ENCODE measurements at places on chromosomes 12 and 14. TPM values are rescaled to one million over a fixed set of nuclear protein-coding genes. Genes with fewer than 3 reads are reported as not detected.

The CLEC9A gene
- total RNA-seq, result not detected

The CRIP2 gene
- 159 TPM for total RNA-seq

The PA2G4 gene
- 247 TPM for total RNA-seq

The TAS2R50 gene
- 0.75 TPM for total RNA-seq

The DBX2 gene
- total RNA-seq, result not detected

The PAX9 gene
- total RNA-seq, result 0.38 TPM

The BIN2 gene
- total RNA-seq, result not detected

The KRT80 gene
- 4.2 TPM for total RNA-seq

The CAMKK2 gene
- total RNA-seq, result 13.5 TPM

The ADAM21 gene
- 1.3 TPM for total RNA-seq

The ANO2 gene
- total RNA-seq, result under 0.01 TPM

Measured in LHCN-M2 (cell line).